ENCODE measurements at places on chromosomes 16 and 17.

DNA sequence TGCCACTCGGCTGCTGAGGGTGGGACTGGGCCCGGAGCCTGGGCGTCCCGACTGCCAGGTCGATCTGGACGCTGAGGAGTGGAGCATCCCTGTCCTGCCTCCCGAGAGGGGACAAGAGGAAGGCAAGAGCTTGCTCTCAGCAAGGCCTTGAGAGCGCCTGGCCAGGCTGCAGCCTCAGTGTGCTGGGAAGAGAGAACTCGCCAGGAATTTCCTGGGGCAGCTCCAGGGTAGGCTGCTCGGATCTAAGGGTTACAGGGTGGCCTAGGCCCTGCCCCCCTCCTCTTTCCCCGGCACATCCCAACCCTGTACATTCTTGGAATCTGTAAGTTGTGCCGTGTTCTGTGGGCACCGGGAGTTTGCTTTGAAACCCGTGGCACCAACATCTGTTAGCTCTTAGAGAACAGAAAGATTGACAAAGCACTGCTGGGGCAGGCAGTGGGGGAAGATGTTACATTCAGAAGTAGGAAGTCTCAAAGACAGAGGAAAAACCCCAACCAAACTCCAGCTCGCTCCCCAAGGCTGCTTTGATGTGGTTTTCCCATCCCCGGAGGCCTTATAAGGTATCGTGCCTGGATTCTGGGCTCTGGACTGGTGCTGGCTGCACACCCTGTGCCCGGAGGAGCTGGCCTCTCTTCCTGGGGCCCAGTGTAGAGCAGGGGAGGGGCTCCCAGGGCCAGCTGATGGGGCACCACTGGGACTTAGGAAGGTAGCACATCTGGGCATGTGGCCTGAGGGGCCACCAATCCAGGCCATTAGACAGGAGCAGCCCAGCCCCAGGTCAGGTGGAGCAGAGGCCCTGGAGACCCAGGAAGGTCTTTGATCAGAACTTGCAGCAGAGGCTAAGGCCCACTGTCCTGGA, 55.2 kb downstream of the NKD1 start:
- no peak for DNase-seq

DNA sequence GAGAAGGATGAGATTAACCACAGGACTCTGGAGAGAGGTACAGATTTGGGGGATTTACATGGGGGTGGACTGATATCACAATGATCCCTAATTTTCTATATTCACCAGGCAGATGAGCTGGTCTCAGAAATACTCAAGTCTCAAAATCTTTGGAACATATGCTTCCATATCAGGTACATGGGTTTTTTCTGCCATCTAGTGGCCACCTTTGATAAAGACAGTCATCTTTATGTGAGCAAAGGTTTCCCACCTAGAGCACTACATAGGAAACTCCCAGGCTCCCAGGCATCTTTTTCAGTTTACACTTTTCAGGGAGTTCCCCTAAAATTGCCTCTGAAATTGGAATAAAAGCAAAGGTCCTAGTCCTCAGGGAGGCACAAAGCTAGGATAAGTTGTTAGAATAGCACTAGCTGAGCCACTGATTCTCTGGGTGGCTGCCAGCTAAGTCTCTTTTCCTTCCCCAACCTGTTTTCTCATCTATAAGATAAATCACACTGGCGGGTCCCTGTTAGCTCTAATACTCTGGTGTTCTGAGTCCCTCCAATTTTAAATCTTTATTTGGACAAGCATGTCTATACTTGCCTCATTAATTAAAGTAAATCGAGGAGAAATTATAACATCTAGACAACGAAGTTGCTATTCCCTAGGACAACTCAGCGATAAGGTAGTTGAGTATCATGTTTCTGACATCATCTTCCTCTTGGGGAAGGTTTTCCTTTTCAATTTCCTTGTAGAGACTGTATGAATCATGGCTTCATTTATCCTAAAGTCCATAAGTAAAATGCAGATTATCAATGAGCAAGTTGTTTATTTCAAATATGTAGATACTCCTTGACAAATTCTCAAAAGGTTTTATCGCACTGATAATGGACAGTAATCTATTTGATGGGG, 19.0 kb upstream of the MON1B start:
- DNase-seq, result peak; percentile 55

- DNase-seq, result no peak
These were observed 29.8 kb downstream of the DHX38 start for GRCh38 chr16:72123426-72123825.

GRCh38 chr17:7440834-7441195, 1.5 kb downstream of the FGF11 start:
- peak; percentile 33 for DNase-seq

- no peak for DNase-seq
These were observed 32.9 kb upstream of the IL17C start for GRCh38 chr16:88605186-88606147.

- peak; percentile 2 for DNase-seq
These were observed 41.8 kb downstream of the TANGO6 start for GRCh38 chr16:68884861-68885720.

- no peak for DNase-seq
These were observed 25.0 kb upstream of the KPNB1 start for GRCh38 chr17:47624727-47625068.

DNA sequence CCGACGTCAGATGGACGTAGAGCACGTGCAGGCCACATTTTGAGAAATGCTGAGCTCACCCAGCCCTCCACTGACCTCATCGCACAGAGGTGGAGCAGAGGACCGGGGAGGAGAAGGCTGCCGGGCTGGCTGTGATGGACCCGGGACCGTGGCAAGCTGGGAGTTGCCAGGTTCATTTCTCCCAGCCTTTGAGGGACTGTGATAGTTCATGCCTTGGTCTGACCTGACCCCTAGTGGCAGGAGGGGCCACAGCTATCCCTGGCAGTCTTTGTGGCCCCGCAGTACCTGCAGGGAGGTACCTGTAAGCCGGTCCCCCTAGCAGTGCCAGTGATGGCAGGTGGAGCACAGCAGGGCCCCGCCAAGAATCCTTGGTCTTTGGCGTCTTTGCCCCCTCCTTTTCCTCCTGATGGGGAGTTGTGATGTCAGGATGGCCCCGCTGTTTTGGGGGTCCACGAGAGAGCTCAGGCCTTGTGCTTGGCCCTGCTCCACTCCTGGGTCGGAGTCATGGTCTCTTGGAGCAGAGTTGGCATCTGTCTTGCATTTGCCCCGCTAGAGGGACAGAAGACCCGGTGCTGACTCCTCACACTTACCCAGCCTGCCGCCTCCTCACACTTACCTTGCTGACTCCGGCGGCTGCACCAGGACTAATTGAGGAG, 50.4 kb downstream of the OR1D5 start:
- DNase-seq, result peak; percentile 14
